RWPE1 (cell line): ENCODE measurements at places on chromosomes 4 and X.
A peak's percentile ranks its signal among the peaks of the same experiment; 100 is the strongest.

DNA sequence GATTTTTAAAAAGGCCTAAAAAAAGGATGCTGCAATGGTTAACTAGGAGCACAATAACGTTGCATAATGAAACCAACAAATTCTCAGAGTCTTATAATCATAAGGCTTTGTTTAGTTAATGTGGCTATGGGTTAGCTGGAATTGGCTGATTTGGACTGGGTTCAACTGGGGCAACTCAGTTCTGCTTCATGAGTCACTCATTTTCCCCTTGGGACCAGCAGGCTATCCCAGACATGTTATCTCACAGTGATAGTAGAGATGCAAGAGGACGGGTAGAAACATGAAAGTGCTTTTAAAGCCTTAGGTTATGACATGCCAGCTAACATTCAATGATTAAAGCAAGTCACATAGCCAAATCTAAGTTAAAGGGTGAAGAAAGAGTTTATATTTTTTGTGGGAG, 189.2 kb upstream of the GK2 start:
- peak; percentile 3 for DNase-seq

- DNase-seq, result no peak
Observed at GRCh38 chr4:152926959-152927358, 9.2 kb upstream of the FHDC1 start.

DNA sequence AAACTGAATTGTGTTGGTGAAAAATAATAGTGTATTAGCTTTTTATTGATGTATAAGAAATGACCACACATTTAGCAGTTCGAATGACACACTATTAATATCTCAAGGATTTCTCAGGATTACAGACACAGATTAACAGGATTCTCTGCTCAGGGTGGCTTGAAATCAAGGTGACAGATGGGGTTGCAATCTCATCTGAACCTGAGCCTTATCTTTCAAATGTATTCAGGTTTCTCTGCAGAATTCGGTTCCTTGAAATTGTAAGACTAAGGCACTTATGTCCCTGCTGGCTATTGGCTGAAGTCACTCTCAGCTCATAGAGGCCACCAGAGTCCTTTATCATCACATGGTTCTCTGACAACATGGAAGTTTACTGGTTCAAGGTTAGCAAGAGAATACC, 1780.1 kb downstream of the ARAP2 start:
- no peak for DNase-seq

- DNase-seq, result no peak
Observed at GRCh38 chr4:108034565-108034964, 44.9 kb downstream of the HADH start.

GRCh38 chrX:29477878-29478277, 737.5 kb upstream of the MAGEB2 start:
- DNase-seq, result no peak

DNA sequence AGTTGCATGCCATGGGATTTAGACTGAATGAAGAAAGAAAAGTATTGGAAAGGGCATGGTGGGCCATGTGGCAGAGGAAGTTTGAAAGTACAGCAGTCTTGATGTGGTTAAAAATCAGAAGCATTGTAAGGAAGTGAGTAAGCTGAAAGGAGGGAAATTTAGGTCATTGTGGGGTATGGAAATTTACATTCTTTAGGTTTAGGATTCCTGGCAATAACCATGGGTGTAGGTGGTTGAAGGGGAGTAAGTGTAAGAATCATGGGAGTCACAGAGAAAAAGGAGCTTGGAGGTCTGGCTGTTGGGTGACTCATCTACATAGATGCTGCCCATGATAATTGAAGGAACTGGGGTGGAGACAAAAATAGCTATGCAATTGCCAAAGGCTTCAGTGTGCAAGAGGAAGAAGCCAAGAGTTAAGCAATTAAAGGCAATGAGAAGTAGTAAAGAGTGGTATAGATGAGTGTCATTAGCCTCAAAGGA, 243.8 kb upstream of the LDB2 start:
- DNase-seq, result peak; percentile 2

GRCh38 chrX:147570483-147570882, 341.2 kb upstream of the FMR1 start:
- DNase-seq, result no peak

GRCh38 chr4:121003863-121004262, 68.5 kb downstream of the NDNF start:
- DNase-seq, result no peak

DNA sequence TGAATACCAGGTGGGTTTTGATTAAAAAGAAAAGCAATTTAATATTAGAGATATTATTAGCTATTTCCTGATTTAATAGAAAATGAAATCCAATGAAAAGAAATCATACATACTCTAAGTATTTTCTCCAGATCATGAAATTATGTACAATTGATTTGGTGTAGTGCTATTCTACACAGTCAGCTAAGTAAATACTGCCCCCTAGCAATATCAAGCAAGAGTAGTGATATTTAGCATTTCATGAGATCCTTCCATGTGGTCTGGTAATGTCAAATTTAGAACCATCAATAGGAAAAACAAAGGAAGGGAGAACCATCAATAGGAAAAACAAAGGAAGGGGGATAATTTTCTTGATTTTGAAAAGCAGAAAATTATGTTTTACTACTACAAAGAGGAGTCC, 114.6 kb downstream of the TBCK start:
- DNase-seq, result peak; percentile 4

DNA sequence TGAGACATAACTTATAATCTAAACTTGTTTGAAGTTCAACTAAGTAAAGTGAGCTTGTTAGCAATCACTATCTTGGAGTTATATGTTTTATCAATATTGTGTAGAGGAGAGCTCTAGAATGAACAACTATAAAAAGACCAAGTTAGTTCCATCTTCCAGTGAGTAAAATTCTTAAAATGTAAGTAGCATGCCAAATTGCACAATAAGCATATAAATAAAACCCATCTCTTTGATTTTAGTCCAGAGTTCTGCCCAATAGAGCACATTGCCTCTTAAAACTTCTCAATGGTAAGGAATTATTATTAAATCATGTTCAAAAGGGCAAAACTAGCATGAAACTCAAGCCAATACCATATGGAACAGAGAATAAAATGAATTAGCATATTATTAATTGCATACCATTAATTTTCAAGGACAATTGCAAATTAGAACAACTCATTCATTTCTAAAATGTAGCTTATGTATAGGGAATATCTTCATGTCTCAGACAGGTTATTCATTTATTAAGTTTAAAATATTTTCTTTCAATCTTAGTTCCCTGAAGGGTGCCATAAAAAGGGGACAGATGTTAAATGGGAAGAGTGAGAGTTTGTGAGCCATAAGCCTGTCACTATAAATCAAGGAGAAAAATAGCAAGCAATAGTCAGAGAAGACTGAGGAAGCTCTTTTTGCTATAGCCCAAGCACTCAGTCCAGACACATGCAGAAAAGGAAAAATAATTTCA, 507.6 kb downstream of the CENPC start:
- DNase-seq, result no peak

DNA sequence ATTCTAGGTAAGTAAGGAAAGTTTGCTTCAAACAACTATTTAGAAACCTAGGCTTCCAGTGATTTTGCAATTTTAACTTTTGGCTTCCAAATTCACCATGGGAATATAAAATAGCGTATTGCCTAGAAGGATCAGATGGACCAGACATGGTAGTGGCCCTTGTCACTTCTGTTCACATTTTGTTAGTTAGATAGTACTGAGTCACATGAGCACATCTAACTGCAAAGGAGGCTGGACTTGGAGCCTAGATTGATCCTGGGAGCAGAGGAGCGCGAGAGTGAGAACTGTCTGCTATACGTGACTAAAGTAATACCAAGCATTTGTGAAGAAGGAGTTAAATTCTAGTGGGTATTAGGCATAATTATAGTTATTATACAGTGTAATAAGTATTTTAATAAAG, 102.4 kb downstream of the ARHGAP24 start:
- DNase-seq, result no peak

DNA sequence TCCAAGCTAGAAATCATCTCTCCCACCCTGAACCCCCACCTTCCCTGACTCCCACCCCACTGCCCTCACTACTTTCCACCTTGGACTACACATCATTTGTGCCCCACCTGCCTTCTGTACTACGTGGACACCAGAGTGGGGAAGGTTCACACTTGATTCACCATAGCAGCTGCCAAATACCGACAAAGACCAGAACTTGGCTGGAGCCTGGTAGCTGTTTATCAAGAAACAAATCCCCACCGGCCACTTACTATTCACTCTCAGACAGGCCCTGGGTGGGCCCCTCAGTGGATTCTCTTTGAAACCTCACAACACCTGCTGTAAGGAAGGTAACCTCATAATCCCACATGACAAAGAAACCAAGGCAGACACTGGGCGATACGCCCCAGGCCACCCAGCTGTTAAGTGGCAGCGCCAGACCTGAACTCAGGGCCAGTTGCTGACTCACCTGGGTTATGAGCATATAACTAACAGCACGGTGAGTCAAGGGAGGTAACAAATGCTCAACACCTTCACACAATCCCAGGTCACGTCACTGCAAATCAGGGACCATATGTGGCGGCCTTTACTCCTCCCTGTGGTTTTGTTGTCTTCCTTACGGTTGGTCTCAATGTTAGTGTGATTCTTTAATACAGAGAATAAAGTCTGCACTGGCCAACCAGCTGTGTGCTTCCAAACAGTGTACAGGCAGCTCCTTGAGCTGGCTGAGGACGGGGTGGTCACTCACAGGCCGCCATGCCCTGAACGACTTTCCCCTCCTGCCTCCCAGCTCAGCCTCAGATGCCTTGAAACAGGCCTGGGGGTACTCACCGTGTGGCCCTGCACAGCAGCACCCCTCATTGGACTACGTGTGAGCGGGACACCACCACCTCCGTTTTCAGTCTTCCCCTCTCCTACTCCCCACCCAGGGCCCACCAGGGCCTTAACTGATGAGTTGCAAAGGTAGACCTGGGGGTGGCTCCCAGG, 7.5 kb downstream of the WDR1 start:
- peak; percentile 65 for DNase-seq

GRCh38 chrX:74911494-74911893, 13.8 kb downstream of the NEXMIF start:
- DNase-seq, result no peak

GRCh38 chrX:135480076-135480475, 40.4 kb upstream of the INTS6L start:
- DNase-seq, result no peak

- no peak for DNase-seq
Observed at GRCh38 chr4:184108006-184108501, 109.6 kb downstream of the ENPP6 start.
